SJSA1 (cell line): ENCODE measurements at places on chromosomes 3 and 15. TPM values are rescaled to one million over a fixed set of nuclear protein-coding genes. Genes with fewer than 3 reads are reported as not detected.

The RHOV gene
- not detected in 2 replicates for total RNA-seq

The SH2D7 gene
- not detected in 2 replicates for total RNA-seq

The MUC20 gene
- not detected in 2 replicates for total RNA-seq

The DCBLD2 gene
- total RNA-seq: 60.8 and 70.2 TPM in 2 replicates

DNA sequence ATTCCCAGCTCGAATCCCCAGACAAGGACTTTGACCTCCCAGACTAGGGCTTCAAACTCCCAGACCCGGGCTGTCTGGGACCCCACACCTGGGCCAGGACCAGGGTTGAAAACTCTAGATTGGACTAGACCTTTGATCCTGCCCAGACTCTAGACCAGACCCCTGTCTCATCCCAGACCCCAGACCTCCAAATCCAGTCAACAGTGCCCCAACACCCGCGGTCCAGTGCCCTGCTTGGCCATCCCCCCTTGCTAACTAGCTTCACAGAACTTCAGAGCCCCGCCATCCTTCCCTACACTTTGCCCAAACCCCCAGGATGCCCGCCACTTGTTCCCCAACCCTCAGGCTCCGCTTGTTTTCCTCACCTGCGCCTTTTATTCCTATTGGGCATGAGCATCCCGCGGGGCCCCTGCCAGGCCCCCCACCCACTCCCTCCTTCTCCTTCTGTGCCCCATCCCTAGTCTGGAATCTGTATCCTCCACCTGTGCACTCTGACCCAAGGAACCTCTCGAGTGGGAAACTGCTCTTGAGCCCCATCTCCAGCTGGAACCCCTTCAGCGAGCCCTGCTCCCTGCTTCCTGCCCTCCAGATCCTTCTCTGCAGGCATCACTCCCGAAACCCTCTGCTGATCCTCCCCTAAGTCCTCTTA, 604 bp downstream of the GNAI2 start:
- no peak for DNase-seq

DNA sequence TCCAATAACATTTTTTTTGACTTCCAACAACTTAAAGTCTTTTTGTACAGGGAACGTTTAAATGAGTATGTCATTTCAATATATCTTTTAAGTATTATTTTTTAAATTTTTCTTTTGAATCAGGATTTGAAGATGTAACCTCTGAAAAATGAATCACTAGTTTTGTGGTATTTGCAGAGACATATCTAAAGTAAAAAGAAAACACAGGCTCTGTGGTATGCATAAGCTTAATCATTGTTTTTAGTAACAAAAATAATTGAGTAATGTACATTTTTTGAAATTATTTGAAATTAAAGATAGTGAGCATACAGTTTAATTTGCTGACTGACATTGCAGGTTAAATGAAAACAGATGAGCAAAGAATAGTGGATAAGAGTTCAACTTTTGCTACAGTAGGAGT, 531.3 kb downstream of the ROBO1 start:
- no peak for DNase-seq

DNA sequence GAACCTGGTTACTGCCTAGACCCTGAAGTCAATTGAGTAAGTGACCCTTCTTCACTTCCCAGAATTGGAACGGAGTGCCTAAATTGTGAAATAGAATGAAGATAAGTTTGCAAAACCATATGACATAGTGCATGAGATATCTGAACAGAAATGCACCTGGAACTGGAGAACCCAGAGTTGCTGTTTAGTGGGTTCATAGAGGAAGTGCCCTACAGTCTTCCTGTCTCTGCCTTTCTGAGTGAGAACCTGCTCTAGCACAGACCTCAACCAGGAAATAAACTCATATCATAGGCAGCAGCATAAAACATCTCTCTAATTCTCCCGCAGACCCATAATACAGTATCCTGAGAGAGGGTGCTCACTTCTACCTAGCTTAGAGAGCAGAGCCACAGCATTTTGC, 82.9 kb downstream of the EOMES start:
- DNase-seq: no peak

GRCh38 chr15:61126811-61127210, 102.3 kb downstream of the RORA start:
- DNase-seq: no peak

DNA sequence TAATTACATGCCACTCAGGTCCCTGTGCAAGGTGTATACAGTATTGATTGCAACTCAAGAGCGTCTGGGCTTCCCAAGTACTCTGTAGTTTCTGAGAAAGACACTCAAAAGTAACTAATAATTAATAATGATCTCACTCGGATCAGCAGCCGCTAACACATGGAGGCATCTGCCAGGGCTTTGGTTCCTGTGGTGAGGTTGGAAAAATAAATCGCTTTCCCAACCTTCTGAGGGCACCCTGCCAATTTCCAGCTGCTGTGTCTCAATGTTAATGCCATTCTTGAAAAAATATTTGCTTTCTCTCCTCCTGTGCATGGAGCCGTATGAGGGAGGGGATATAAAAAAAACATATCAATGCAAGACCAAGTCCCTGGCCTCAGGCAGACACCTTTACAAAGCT, 116.5 kb upstream of the SLC2A2 start:
- no peak for DNase-seq

DNA sequence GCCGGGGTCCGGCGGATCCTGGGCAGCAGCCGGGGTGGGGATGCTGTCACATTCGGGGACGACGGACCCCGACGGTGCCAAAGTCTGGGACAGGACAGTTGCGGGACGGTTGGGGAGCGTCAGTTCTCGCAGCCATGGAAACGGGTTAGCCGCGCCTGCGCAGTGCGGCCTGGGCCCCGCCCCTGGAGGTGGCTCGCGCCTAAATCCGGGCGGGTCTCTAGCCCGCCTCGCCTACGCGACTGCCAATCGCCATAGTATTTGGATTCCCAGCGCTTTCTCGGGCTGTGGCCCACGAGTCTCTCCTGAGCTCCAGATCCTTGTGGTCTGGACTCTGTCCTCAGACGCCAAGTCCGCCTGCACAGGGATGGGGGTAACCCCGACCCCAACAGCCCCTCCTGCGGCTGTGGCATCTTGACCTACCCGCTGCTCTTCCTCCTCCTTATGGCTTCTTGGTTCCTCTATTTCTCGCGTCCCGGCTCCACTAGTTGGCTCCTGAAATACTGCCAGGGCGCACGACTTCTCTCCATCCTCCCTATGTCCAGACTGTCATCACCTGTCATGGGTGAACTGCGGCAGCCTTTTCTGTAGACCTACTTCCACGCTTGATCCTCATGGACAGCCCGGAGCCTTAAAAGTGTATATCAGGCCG, at the start of gene ZMYND10:
Gene ZMYND10, minus strand, starts transcription at position 147 of the 649 bp plus-strand sequence. CDS start 153 bp downstream, outside the sequence.
- DNase-seq: peak; percentile 34

DNA sequence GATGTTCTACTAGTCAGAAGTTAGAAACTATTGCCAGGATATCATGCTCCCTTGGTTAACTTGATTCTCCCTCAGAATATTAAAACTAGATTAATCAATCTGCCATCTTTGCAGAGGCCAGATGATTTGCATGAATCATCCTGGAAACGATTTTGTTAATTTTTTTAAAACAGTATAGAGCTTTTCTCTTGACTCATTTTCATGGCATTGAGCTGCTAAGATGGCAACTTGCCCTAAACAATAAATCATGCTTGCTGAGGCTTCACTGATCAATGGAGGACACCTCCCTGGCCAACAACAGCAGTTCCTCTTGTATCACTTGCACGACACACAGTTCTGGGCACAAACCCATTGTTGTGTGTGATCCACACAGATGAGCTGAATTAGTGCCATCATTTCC, 109.1 kb downstream of the COL6A6 start:
- no peak for DNase-seq
